ENCODE measurements at places on chromosomes 1 and 21.

DNA sequence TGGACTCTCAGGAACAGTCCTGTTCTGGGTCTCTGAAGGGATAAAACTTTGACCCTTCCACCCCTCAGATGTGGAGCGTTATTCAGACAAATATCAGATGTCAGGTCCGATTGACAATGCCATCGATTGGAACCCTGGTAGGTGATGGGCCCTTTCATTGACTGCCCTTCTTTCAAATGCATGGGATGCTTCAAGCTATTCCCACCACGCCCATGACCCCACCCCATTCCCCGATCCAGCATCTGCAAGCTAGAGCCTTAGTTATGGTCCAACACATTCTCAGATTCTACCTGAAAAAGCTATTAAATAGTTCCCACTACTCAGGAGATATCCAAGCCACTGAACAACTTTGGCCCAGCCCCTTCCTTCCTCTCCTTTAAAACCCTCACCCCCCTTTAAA lies 12.5 kb downstream of the POLR3GL start:
- no peak for DNase-seq

DNA sequence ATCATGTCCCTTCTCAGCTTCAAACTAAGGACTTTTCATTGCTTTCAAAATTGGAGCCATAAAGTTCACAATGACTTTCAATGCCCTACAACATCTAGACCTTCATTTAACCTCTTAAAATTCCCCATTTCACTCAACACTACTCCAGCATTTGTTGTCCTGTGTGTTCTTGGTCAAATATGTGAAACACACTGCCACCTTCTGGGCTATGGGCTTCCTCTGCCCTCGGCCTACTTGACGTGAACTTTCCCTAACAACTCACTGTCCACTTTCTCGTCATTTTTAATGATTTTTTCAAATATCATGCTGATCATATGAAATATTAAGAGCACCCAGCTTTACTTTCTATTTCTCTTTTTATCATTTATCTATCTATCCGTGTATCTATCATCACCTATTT lies 2018.4 kb downstream of the NCAM2 start:
- no peak for DNase-seq

DNA sequence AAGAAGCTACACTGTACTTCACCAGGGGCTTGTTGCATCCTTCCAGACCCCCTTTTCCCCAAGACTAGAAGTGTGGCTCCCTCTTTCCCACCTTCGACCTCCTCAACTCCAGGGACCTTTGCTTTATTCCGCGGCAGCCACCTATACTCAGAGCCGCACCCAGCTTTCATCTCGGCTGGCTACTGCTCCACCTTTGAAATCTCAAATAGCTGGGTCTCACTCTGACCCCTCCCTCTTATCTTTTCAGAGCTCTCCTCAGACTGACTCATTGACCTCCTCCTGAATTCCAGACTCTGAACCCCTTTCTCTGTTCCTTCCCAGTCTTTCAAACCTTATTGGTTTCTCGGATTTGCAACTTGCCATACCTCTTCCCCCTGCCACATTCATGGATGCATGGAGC lies 144.7 kb upstream of the JUN start:
- no peak for DNase-seq

- DNase-seq, result no peak
Measured at GRCh38 chr1:176719447-176719846, 256.5 kb downstream of the PAPPA2 start.

DNA sequence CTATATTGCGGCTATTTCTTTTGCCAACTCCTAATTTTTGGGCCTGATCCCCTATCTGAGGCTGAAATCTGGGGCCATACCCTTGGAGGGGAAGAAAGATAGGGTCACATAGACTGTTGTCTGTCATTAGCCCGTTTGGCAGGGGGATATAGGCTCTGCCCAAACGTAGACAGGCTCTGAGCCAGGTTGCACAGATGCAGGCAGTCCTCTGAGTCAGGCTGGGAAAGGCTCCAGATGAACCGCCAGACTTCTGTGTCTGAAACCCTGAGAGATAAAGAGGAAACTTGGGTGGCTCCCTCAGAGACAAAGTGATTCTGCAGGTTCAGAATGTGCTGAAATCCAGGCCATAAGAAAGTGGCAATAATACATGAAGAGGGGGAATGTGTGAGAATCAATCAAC lies 4.0 kb upstream of the CAP1 start:
- DNase-seq, result no peak

GRCh38 chr1:22024485-22025367 lies 23.3 kb downstream of the CELA3A start:
- peak; percentile 69 for DNase-seq

GRCh38 chr1:101107496-101108110 lies 82.0 kb upstream of the DPH5 start:
- DNase-seq, result no peak

DNA sequence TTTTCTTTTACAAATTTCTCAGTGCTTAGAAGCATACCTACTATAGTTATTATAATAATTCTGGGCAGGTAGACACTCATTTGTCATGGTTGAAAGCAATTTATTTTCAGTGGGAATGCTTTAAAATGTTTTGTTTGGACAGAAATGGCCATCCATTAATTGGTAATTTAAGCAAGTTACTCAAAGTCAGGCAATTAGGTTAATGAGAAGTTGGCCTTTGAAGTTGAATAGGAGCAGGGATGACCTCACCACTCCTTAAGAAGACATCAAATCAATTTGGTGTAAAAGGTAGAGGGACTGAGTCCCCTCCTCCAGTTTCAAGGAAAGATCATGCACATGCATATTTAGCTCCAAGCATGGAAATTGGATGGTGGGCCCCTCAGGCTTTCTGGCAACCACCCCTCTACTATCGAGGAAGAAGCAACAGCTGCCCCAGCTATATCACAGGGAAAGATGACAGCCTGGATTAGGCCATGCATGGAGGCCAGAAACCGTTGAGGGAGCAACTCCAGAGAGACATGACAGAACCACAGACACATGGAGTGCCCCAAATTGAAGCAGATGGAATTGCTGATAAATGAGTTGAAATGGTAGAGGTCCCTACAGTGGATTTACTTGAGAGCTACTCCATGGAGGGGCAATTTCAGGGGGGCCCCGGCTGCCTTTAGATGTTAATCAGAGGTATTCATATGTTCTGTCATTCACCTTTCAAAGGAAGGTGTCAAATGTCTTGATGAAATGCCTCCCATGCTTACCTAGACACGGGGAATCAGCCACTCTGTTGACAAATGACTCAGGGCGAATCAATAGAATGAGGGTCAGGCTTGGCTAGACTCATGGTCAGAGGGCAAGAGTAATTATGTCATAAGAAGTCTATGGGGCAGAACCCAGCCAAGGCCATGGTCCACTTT lies 26.7 kb downstream of the HLX start:
- DNase-seq, result no peak

DNA sequence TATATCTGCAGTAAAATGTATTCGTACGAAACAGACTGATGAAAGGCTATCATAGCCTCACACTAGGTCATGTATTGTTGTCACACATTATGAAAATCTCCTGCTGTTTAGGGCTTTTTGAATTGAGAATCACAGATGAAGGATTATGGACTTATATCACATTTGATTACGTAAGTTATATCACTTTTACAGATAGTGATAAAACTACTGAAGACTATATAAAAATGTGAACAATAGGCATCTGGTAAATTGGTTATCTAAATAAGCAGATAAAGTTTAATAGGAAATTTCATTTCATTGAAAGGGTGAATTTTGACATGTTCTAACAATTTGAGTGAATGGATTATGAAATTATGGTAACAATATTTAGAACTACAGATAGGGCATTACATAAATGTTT lies 20.0 kb downstream of the LAMC1 start:
- DNase-seq, result no peak

DNA sequence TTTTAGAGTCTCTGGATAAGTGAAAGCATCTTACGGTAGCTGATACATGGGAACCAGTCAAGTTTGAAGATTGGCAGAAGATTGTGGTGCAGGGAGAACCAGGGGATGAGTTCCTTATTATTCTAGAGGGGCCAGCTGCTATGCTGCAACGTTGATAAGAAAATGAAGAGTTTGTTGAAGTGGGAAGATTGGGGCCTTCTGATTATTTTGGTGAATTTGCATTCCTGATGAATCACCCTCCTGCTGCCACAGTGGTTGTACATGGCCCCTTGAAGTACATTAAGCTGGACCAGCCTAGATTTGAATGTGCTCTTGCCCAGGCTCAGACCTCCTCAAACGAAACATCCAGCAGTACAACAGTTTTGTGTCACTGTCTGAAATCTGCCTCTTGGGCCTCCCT lies 45.9 kb downstream of the BTBD8 start:
- DNase-seq, result no peak

GRCh38 chr1:2796890-2797740 lies 4.4 kb downstream of the TTC34 start:
- no peak for DNase-seq

DNA sequence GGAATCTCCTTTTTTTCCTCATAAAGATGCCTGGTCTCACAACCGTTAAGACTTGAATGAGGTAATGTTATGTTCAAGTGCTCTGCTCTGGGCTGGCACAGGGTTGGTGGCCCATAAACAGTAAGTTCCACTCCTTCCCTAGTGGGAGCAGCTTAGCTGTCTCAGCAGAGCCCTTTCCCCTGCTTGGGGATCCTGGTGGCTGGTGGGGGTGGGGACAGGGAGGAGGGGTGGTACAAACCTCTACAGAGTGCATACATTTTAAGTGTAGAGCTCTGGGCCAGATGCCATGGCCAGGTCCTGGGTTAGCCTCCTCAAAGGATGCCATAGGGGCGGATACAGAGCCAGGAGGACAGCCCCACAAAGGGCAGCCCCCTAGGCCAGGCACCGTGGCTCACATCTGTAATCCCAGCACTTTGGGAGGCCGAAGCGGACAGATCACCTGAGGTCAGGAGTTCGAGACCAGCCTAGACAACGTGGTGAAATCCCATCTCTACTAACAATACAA lies 20.7 kb upstream of the PADI1 start:
- DNase-seq, result no peak

GRCh38 chr21:36859744-36860501 lies 106.5 kb downstream of the HLCS start:
- DNase-seq, result no peak

- no peak for DNase-seq
Measured at GRCh38 chr1:20448671-20449071, 37.3 kb downstream of the CAMK2N1 start.

GRCh38 chr1:5934058-5934884 lies 58.0 kb downstream of the NPHP4 start:
- DNase-seq, result no peak

- no peak for DNase-seq
Measured at GRCh38 chr1:114079596-114080190, 74.0 kb downstream of the SYT6 start.

- no peak for DNase-seq
Measured at GRCh38 chr21:45853703-45854342, 127.7 kb upstream of the COL6A1 start.

GRCh38 chr1:153805042-153805745 lies 30.0 kb downstream of the SLC27A3 start:
- no peak for DNase-seq

DNA sequence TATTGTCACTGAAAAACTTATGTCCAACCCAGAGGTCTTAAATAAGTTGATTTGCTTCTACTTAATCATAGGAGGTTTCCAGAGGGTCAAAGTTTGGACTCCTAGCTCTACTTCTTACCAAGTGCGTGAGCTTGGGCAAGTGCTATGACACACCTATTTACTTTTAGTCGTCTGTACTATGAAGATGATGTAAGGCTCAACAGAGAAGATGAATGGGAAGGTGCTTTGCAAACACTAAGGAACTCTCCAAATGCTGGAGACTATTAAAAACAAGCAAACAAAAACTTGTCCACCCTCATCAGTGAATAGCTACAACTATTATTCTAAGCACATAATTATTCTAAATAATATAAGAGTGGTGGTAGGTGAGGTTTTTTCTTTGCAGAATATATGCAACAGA lies 232.3 kb upstream of the USP24 start:
- DNase-seq, result no peak

- DNase-seq, result no peak
Measured at GRCh38 chr1:173355281-173356031, 121.7 kb upstream of the PRDX6 start.

DNA sequence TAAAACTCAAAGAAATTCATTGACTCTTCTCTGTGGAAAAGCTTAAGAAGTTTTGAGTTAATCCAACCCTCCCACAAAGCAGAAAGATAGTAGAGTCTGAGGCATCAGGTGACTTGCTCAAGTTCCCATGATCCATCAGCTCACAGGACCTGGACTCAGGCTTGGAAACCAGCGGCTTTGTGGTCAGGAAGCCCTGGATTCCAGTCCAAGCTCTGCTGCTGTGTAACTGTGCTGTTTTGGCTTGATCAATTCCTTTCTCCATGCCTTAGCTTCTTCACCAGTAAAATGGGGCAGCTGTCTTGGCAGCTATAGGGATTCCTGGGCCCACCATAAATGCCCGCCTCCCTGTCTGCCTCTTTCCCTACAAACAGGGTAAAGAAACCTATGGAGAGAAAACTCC lies 180.2 kb downstream of the HIVEP3 start:
- DNase-seq, result no peak

DNA sequence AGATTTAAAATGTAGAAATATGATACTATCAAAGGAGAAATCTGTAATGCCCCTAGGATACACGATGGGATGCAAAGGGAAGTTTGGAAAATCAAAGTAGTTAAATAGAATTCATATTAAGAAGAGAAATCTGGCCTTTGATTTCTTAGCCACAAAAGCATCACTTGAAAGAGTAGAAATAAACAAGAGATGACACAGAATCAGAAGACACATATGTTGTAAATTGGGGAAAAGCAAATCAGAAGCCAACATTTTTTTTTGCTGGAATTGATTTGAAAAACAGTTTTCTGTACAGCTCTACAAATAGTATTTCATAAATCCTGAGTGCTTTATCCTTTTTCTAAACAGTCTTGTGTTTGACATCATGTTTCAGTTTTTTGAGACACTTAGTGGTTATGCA lies 12.4 kb upstream of the TNFSF18 start:
- no peak for DNase-seq

DNA sequence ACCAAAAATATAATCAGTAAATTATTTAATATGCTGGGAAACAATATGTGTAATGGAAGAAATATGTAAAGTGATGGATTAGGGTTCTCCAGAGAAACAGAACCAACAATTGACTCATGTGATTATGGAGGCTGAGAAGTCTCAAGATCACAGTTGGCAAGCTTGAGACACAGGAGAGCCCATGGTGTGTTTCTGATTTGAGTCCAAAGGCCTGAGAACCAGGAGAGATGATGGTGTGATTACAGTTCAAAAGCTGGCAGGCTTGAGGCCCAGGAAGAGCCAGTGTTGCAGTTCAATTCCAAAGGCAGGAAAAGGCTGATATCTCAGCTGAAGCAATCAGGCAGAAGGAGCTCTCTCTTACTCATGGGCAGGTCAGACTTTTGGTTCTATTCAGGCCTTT lies 138.8 kb upstream of the NBPF11 start:
- DNase-seq, result no peak

GRCh38 chr21:45531393-45532215 lies 10.6 kb downstream of the SLC19A1 start:
- DNase-seq, result no peak

DNA sequence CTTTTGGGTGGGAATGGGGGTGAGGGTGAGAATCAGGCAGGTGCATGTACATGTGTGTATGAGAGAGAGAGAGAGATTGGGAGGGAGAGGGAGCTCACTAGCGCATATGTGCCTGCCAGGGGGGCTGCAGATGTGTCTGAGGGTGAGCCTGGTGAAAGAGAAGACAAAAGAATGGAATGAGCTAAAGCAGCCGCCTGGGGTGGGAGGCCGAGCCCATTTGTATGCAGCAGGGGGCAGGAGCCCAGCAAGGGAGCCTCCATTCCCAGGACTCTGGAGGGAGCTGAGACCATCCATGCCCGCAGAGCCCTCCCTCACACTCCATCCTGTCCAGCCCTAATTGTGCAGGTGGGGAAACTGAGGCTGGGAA lies 95.0 kb downstream of the EPHB2 start:
- no peak for DNase-seq

GRCh38 chr1:167165948-167166689 lies 54.6 kb upstream of the POU2F1 start:
- DNase-seq, result no peak
